ENCODE measurements at places on chromosomes 6 and 20.

GRCh38 chr6:117974914-117975627 lies 68.0 kb downstream of the SLC35F1 start:
- DNase-seq = no peak

DNA sequence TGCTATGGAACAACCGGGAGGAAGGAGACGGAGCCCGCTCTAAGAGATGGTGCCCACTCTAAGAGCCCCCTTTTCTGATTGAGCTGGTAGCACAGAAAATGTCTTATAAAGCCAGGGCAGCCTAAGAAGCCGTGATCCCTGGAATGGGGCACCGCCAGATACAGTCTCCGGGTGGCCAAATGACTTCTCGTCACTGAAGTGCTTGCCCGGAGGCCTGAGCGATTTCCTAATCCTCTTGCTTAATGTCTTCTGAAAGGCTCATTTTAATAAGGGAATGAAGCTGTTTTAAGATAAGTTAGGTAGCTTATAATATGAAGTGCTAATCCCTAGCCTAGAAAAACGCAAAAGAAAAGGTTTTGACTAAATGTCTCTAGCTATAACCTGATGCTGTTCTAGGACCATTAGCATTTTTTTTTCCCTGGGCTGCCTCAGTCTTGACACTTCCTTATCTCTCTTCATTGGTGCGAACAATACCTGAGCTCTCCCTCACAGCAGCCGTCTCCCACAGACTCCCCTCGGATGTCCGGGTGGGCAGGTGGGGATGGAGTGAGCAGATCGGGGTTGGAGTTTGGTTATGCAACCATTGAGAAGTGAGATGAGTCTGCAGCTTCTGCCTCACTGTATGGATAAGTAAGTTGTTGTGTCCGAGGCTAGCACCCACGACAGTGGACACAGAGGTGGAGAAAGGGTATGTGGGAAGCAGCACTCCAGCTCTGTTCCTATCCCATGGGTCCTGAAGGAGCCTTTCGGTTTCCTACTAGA lies 559.4 kb upstream of the AGPAT4 start:
- no peak for DNase-seq

- DNase-seq = no peak
Measured at GRCh38 chr6:165571068-165571682, 91.9 kb downstream of the PDE10A start.

- DNase-seq = no peak
Measured at GRCh38 chr6:82904860-82905259, 160.8 kb downstream of the UBE3D start.

DNA sequence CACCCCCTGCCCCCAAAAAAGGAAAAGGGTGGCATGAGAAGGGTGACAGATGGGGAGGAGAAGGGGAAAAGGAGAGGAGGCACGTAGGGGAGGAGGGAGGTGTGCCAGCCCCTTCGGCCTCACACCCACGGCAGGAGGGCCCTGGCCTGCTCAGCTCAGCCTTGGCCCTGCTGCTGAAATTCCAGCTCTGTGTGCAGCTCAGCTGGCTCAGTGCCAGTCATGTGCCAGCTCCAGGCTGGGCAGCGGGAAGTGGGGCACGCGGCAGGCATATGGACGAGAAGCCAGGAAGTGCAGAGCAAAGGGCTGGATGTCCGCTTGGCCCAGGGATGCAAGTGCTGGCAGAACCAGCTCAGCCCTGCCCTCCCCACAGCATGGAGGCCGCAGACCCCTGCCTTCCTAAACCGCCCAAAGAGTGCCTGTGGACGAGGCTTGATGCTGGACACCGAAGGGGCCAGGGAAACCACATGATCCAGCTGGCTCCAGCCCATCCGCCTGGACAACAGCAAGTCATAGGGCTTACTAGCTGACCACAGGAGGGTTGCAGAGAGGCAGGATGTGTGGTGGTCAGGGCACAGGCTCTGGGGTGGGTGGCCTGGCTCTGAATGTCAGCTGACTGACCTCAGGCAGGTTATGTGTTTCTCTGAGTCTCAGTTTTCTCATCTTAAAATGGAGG lies 60.2 kb downstream of the NOL4L start:
- DNase-seq = no peak

GRCh38 chr6:127073222-127073621 lies 45.2 kb upstream of the RSPO3 start:
- no peak for DNase-seq

DNA sequence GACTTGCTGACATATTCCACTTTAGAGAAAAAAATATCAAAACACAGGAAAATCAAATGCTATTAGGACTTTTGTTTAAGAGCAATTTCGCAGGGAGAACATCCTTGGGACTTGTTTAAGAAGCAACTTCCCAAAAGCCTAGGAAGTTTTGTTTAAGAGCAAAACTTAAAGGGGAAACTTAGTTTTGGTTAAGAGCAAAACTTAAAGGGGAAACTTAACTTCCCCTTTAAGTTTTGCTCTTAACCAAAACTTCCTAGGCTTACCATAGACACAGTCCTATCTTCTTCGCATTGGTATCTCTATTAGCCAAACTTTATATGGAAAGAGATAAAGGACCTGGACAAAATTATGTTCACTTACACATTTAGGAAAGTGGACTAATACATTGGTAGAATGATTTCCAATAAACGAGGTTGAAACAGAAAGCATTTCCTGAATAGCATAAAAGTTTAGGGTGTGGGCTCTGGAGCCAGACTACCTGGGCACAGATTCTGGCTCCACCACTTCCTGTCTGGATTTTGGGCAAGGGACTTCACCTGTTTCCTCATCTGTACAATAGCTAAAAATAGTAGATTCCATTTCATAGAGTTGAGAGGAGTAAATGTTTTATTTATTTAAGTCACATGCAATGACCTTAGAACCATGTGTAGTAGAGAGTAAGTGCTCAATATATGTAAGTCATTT lies 15.7 kb downstream of the PAQR8 start:
- no peak for DNase-seq

DNA sequence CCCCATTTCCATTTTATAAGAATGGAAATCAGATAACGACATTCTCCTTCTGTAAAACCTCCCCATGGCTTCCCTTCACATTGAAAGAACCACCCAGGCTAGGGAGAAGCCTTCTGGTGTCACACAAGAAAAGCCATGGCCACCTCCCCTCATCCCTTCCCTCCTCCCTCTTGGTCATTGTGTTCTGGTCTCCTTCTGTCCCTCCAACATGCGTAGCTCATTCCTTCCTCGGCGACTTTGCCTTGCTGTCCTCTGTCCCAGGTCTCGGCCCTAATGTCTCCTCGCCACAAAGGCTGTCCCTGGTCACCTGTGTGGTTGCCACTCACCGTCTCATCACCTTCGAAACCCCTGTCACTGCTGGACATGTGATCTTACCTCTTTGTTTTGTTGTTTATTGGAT lies 193.9 kb downstream of the BCAS1 start:
- DNase-seq = no peak

DNA sequence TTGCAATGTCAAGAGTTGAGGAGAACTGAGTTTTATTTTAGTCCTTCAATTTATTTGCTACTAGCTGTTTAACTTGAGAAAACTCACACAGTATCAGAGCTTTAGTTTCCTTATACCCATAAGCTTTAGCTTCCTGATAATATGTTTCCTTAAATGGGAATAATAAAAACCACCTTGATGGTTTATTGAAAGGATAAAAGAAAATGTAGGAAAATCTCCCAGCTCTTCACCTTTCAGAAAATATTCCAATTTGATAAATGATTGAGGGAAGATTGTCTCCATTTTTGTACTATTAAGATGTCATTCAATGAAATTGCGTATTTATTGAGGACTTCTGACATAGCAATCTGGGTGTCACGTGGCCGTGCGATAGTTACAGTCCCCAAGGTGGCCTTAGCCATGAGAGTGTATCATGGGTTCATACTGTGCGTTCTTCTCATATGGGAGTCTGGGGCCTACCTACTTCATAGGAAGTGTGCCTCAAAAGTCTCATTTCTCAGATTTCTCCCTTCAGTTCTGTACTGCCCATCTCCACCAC lies 296.3 kb upstream of the BMP2 start:
- DNase-seq = no peak

DNA sequence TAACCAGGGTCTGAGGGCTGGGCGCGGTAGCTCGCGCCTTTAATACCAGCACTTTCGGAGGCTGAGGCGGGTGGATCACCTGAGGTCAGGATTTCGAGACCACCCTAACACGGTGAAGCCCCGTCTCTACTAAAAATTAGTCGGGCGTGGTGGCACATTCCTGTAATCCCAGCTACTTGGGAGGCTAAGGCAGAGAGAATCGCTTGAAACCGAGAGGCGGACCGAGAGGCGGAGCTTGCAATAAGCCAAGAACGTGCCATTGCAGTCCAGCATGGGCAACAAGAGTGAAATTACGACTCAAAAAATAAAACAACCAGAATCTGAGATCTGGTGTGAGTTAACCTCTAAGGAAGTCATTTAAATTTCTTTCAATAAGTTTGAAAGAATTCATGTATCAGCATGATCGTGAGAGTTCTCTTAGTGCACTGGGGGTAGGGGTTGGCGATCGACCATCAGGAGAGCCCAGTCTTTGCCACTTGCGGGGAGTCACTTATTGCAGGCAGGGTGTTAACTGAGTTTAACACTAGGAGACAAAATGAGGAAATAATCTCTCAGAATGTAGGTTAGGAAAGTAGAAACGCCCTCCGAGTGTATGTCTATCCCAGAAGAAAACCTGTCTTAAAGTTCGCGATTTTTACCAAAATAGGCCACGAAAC lies 206.5 kb upstream of the ZNF184 start:
- DNase-seq = no peak

Data from stimulated activated CD4-positive, alpha-beta T cell treated with anti-CD3 and anti-CD28 coated beads, Interleukin-2, amount 100 ng/mL, for 24 hours (primary cell).